Activated T-helper 17 cell treated with anti-CD3 and anti-CD28 coated beads, Interleukin-2, amount 50 U/mL, for 72 hours (primary cell): ENCODE measurements at places on chromosomes 13 and 19. TPM values are rescaled to one million over a fixed set of nuclear protein-coding genes. Genes with fewer than 3 reads are reported as not detected.

BCAM gene
- total RNA-seq: not detected

BBC3 gene
- total RNA-seq: 18.7 TPM

SLC46A3 gene
- 3.2 TPM for total RNA-seq

EPSTI1 gene
- total RNA-seq: 18.1 TPM

TJP3 gene
- 8.6 TPM for total RNA-seq

PEPD gene
- 33.1 TPM for total RNA-seq

KCNN4 gene
- total RNA-seq: 385 TPM

DNA sequence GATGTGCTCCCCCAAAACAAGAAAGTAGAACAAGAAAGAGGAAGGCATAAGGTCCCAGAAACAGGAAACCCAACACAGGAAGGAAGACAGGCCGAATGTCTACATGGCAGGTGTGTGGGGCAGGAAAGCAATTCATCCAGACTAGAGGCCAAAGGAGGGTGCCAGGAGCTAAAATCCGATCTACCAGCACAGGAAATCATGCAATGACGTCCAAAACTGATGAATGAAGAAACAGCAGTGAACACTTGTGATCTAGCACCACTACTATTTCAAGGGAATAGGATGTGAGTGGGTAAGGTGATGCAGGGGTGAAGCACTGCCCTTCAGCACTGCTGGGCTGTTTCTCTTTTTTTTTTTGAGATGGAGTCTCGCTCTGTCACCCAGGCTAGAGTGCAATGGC is 59.1 kb downstream of the DOCK9 start:
- ATAC-seq: no peak

- ATAC-seq: no peak
Measured at GRCh38 chr19:45939792-45940514, 25.4 kb upstream of the NANOS2 start.

- ATAC-seq: no peak
Measured at GRCh38 chr19:16671652-16672274, 10.8 kb downstream of the TMEM38A start.

DNA sequence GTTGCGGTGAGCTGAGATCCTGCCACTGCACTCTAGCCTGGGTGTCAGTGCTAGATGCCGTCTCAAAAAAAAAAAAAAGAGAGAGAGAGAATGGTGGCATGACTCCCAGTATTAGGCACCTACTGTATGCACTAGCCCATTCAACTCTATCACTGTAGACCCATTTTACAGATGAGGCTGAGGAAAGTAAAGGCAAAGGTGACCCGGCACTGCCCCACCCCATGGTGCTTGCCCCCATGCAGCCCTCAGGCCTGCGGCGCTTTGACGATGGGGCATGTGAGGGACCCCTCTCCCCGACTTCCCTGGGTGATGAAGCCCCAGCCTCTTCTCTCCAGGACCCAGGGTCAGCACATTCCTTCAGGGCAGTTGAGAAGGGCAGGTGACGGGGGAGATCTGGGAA is 7.3 kb downstream of the NPAS1 start:
- ATAC-seq: no peak

DNA sequence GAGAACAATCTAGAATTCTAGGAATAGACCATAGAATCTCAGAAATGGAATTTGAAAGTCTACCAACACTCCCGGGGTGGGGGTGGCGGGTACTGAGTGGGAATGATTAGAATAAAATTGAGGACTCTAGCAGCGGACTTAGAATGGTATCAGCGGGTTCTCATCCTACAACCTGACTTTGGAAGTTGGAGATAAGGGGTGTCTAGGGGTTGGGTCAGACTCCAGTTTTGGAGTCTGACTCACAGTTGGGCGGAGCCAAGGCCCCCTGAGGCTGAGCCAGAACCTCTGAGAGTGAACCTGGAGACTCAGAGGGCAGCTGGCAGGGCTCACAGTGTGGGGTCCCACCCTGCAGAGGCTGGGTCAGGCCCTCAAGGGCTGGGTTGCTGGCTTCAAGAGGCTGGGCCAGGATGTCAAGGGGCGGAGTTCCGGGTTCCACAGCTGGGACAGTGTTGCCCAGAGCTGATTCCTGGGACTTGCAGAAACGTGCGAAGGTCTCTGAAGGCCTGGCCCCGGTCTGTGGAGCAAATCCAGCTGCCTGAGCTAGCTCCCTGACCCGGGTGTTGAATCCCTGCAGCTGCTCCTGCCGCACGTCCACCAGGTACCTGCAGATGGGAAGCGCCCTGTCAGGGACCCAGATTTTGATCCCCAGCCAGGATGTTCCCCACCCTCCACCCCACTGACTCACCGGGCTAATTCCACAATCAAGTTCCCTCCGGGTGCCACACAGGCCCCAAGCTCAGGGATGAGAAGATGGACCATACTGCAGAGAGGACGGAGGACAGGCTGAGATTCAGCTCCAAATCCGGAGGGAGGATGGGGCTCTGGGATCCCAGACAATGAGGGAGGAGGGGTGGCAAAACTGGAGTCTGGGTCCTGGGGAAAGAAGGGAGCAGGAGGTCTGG is 1.6 kb upstream of the TNNI3 start:
- ATAC-seq: no peak

DNA sequence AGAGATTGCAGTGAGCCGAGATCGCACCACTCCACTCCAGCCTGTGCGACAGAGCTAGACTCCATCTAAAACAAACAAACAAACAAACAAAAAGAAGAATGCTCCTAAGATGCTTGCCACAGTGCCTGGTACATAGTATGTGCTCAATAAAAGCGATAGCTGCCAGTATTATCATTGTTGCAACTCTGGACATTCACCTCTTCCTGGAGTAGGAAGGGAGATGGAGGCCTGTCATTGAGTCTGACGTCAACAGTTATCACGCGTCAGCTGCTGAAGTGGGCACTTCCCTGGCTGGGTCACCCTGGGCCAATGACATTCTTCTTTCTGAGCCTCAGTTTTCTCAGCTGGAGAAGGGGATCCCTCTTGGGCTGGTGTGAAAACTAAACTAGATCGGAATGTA is 4.2 kb upstream of the PLAUR start:
- no peak for ATAC-seq

DNA sequence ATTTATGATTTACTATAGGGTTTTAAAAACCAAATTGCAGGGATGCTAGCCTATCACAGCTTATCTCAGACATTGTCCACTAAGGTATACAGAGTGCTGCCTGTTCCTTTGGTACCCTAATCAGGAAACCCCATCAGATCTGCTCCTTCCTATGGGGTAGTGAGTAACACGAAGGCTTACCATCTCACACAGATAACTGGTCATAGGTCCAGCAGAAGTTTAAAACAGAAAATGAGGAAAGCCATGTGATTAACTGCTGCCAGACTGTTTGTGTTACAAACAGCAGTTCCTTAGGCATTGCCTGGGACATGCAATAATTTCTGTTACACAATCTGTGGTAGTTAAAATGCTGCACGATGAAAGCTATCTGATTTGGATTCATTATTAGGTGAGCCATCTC is 53.5 kb upstream of the ALOX5AP start:
- no peak for ATAC-seq

- ATAC-seq: no peak
Measured at GRCh38 chr19:46890423-46891170, 29.8 kb downstream of the ARHGAP35 start.

DNA sequence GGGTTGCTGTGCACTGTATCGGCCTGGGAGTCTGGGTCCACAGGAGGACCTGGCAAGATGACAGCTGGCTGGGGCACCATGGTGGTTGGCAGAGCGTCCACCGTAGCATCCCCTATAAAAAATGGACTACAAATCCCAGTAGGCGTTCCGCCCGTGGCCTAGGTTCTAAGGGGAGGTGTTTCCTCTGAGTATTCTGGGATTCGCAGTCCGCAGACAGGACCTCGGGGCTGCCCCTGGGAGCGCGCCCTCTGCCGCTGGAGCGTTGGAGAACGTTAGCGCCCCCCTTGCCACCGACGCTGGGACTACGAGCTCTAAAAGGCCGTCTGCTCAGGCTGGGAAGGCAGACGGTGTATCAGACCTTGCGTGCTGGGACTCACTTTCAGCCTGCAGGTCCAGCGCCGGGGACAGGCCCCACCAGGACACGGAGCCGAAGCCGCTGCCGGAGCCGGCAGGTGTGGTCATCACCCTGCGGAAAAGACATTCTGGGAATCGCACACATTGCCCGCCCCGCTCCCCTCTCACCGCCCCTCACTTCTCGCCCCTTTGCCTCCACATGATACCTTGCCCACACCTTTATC is 372 bp downstream of the DNAAF3 start:
- ATAC-seq: peak; percentile 15

DNA sequence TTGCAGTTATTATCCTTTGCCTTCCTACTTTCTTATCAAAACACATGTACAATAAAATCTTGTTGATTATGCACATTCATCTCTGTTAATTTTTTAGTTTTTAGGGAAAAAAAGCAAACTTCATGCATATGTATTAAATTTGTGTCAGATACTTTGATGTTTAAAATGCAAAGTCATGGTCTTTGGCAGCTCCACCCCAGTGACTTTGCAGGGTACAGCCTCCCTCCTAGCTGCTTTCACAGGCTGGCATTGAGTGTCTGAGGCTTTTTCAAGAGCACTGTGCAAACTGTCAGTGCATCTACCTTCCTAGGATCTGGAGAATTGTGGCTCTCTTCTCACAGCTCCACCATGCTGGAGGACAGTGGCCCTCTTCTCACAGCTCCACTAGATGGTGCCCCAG is 1988.1 kb upstream of the PCDH20 start:
- no peak for ATAC-seq

GRCh38 chr19:40365613-40366401 is 17.3 kb downstream of the PLD3 start:
- ATAC-seq: peak; percentile 60

DNA sequence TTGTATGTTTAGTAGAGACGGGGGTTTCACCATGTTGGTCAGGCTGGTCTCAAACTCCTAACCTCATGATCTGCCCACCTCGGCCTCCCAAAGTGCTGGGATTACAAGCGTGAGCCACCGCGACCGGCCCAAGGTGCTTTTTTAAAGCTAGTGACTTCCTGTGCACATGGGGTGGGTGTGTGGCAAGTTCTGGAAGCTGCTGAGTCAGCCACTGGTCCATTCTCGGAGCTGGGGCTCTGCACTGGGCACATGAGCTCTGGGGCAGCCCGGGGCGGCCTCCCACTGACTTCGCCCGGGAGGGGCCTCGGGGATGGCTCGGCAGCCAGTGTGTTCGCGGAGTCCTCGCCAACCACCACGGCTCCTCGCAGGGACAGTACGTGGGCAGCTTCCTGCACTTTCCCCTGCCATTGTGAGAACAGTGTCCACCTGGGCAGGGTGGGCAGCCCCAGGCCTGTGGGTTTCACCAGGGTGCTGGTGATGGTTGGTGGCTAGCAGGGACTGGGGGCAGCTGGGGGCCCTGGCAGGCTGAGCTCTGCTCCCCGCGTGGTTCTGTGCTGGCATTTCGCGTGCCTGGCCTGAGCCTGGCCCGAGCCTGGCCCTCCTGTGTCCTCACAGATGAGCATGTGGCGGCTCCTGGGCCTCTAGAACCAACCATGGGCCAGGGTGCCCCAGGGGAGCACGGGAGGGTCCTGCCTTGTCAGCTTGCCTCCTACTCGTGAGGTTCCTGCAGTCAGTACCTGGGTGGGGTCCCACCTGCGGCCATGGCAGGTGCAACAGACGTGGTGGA is 12.2 kb downstream of the CBARP start:
- ATAC-seq: peak; percentile 42

DNA sequence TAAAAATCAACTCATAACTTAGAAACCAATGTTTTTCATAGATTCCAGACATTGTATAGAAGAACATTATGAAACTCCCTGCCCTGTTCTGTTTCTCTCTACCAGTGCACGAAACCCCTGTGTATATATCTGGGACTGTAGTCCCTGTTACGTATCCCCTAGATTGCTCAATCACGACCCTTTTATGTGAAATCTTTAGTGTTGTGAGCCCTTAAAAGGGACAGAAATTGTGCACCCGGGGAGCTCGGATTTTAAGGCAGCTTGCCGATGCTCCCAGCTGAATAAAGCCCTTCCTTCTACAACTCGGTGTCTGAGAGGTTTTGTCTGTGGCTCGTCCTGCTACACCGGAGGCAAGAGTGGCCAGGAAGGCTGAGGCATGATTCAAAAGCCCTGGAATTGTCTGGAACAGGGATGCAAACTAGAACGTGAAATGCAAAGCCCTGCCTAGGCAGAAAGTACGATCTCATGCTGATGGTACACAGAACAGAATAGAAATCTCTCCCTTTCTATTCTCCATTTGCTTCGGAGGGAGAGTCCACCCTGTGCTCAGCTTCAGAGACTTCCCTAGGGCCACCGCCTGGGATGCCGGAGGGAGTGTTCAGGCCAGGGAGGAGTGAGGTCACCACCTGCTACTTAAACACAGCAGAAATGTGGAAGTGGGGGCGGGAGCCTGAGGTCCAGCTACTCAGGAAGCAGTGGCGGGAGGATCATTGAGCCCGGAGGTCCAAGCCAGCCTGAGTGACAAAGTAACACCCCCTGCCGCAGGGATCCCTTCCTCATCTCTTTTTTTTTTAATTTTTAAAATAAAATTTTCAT is 758 bp upstream of the ZNF888 start:
- no peak for ATAC-seq

DNA sequence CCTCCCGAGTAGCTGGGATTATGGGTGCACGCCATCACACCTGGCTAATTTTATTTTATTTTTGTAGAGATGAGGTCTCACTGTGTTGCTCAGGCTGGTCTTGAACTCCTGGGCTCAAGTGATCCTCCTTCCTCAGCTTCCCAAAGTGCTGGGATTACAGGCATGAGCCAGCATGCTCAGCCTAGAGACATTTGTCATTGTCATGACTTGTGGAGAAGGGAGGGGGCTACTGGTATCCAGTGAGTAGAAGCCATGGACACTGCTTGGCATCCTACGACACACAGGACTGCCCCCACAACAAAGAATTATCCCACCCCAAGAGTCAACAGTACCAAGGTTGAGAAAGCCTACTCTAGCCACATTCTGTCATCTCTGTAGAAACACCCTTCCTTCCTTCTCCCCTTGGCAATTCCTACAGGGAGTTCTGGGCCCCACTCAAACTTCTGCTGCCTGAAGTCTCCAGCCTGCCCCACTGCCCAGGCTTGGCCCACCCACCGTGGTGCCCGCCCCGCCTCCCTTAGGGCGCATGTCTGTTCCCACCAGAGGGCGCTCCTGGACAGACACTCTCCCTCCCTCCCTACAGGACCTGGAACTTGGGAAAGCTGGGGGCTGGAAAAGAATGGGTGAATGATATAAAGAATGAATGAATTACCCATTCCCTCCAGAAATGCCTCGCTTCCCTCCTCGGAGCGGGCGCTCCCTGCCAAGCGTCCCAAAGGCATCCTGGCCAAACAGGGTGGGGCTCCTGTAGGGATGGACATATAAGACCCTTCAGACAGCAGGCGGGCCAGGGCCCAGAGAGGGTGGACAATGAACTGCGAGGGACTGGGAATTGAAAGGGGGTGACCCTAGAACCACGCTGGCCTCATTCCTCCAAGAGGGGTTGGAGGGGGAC is 5.5 kb upstream of the EMP3 start:
- peak; percentile 24 for ATAC-seq

- no peak for ATAC-seq
Measured at GRCh38 chr13:37617173-37617572, 18.6 kb upstream of the POSTN start.
